Fibroblast of skin of left biceps (primary cell): ENCODE measurements at places on chromosomes 16 and 17.

DNA sequence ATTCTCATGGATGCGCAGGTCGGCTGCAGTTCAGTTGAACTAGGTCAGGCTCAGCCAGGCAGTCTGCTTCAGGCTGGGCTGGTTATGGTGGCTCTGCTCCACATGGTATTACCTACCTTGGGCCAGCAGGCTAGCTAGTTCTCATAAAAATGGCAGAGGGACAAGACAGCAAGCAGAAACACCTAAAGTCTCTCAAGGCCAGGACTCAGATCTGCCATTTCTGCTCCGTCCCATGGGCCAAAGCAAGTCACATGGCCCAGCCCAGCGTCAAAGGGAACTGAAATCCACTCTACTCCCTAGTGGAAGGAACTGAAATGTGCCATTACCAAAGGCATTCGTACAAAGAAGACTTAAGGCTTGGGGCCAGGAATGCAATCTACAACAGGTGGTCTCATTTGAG is 160.0 kb downstream of the TMEM132E start:
- DNase-seq, result no peak

GRCh38 chr16:85321509-85322271 is 209.4 kb upstream of the CIBAR2 start:
- DNase-seq, result no peak

DNA sequence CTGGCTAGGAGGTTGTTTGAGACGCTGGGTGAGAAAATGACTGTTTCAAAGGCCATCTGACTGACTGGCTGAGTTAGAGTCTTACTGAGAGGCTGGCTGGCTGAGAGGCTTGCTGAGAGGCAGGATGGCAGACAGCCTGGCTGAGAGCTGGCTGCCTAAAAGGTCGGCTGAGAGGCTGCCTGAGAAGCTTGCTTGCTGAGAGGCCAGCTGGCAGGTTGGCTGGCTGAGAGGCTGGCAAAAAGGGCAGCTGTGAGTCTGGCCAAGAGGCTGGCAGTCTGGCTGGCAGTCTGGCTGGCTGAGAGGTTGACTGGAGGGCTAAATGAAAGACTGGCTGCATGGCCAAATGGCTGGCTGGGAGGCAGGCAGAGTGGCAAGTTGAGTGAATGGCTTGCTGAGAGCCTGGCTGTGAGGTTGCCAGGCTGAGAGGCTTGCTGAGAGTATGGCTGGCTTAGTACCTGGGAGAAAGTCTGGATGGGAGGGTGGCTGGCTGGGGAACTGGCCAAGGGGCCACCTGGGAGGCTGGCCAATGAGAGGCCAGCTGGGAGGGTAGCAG is 35.3 kb upstream of the ACSM2B start:
- no peak for DNase-seq

DNA sequence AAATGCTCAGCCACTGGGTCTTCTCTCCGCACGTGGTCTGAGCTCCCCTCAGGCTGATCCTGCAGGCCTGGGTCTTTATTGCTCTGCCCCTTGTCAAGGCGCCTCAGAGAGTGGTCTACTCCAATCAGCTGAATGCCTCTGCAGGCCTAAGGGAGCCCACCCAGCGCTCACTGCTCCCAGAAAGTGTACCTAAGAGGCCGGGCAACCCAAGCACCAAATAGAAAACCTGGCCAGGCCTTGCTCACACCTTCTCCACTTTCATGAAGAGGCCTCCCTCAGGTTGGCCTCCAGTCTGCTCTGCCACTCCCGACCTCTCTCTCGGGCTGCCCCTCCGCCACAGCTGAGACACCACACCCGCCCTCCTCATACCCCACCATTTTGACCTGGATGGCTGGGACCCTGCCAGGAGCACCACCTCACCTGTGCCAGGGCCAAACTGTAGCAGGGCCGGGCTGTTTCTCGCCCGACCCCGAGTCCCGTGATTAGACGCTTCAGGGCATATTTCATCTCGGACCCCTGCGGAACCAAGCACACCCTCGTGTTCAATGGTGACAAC is 665 bp downstream of the MYBBP1A start:
- no peak for DNase-seq

DNA sequence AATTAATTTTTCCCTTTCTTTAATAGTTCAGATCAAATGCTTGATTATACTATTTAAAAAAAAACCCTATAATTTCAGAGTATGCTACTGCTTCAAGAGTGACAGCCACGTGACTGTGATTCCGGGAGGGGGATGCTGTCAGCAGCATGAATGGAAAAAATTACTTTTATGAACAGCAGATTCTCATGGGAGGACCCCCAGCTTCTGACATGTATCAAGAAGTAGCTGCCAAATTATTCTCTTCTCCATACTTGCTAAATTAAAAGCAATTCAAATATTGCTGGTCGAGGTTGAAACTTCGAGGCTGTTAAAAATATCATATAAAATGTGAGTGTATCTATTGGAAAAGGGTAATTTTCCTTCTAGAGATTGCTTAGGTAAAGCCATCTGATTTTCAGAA is 95.0 kb downstream of the HS3ST4 start:
- DNase-seq, result no peak

DNA sequence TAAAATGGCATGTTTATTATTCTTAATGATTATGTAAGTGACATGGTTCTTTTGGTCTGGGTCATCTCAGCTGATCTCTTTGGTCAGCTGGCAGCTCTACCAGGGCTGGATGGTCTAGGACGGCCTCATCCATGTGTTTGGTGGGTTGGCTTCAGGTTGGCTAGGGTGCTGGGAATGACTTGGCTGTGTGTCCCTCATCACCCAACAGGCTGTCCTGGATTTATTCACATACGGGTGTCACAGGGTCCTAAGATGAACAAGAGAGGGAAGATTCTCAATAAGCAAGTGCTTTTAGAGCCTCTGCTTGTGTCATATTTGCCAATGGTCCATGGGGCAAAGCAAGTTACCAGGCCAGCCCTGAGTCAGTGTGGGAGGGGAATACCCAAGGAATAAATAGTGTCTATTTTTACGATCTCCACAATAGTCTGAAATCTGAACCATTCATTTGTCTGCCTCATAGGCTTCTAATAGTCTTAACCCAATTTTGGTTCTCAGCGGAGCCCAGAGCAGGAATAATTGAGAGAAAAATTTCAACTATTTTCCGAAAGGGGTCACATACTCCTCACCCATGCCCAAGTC is 157.5 kb downstream of the HS3ST2 start:
- no peak for DNase-seq

- DNase-seq, result no peak
These were observed 66.7 kb downstream of the C16orf95 start for GRCh38 chr16:87250431-87250960.

- no peak for DNase-seq
These were observed 235.7 kb downstream of the CHD9NB start for GRCh38 chr16:52816993-52817392.

DNA sequence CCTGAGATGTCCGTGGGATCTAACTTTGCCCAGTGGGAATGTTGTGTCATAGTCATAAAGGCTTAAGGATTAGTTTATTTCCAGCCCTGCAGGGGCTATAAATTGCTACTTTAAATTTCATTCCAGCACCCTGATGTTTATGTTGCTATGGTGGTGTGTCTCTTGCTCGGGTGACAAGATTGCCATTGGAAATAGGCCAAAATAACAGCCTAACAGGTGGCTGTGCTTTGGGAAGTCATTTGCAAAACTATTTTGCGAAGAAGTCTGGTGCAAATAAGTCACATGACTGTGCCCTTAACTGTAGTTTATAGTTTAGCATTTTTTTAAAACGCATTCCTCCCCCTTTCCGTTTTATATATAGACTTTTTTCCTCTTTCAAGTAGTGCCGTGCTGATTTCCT is 23.1 kb downstream of the PITPNC1 start:
- no peak for DNase-seq

DNA sequence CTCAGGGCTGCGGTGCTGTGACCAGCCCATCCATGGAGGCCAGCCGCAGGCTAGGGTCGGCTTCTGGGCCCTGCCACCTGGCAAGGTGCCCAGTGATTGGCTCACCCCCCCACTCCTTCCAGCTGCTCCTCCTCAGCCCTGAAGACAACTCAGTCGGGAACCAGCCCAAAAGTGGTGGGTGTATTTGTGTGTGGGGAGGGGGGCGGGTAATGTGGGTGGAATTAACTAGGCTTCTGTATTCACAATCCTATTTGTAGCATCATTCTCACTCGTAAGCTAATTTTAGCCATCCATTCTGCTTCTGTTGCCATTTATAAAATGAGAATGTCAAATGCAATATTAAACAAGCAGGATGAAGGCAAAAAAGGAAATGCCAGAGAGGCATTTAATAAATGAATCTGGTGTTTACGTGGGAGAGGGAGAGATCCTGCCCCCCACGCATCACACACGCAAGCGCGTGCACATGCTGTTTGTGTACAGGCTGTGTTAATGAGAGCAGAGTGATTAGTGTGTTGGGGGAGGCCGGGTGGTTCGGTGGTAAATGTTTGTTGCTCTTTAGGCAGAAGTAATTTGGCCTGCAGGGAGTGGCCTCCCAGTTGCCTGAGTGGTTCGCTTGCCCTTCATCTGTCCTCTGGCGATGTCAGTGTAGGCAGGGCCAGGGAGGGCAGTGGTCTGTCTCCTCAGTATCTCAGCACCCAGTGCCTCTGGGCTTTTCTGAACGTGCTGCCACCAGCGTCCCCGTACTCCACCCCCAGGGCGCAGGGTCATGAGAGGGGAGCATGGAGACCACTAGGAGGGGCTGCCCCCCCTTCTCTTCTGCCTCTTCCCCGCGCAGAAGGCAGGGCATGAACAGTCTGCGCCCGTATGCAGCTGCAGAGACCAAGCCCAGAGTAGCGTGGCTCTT is 140.1 kb downstream of the CCDC182 start:
- no peak for DNase-seq

DNA sequence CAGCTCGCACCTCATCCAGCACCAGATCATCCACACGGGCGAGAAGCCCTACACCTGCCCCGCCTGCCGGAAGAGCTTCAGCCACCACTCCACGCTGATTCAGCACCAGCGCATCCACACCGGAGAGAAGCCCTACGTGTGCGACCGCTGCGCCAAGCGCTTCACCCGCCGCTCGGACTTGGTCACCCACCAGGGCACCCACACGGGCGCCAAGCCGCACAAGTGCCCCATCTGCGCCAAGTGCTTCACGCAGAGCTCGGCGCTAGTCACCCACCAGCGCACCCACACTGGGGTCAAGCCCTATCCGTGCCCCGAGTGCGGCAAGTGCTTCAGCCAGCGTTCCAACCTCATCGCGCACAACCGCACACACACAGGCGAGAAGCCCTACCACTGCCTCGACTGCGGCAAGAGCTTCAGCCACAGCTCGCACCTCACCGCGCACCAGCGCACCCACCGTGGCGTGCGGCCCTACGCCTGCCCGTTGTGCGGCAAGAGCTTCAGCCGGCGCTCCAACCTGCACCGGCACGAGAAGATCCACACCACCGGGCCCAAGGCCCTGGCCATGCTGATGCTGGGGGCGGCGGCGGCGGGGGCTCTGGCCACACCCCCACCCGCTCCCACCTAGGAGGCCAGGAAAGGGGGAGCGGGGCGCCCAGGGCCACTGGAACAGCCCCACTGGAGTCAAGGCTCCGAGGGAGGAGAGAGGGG is 7.5 kb downstream of the ZNF205 start:
- DNase-seq, result no peak

DNA sequence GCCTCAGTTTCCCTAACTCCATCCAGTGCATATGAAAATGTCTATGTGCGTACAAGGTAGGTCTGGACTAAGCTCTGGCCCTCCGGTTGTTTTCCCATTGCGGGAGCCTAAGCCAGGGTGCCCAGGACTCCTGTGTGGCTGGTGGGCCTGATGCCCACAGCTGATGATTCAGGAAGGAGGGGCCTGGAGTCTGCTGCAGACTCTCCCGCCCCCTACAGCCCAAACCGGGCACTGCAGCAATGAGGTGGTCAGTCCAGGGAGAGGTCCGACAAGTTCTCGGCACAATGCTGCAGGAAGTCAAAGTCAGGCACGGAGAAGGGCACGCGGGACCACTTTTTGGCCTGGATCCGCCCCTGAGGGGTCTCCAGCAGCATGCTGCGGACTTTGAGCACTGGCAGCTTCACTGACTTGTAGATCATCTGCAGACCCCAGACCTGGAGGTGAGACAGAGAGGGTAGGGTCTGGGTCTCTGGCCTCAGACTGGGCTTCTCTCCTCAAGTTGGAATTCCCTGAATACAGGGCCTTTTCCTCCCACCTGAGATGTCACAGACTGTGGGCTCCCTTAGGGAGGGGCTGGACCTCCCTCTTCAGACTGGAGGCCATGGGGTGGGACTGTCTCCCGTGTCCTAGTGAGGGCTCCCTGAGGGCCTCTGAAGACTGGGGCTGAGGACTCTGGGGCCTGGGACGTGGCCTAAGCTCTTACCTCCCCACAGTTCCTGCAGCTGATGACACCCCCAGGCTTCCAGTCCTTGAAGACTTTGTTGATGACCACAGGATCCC is 3.4 kb upstream of the ZNF385C start:
- no peak for DNase-seq

GRCh38 chr17:81300586-81301155 is 5.6 kb upstream of the SLC38A10 start:
- no peak for DNase-seq

DNA sequence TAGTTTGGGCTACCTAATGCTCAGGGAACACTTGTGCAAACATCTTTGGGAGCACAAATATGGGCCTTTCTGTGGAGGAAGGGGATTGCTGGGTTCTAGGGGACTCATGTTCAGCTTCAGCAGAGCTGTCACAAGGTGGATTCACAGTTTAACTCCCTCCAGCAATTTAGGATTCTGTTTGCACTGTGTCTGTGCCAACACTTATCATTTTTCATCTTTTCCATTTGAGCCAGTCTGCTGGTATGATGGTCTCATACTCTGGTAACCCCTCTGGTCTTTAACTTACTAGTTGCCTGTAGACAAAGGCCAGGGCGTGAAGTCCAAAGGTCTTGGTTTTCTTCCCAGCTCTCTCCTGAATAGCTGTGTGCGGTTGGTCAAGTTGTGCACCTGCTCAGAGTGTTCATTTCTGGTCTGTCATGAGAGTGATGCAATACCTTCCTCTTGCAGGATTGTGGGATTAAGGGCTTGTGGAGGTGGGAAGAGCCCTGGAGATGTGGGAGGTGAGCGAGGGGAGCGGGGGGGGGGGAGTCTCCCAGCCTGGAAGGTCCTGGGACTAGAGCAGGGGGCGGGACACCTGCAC is 152.6 kb downstream of the CMIP start:
- no peak for DNase-seq

DNA sequence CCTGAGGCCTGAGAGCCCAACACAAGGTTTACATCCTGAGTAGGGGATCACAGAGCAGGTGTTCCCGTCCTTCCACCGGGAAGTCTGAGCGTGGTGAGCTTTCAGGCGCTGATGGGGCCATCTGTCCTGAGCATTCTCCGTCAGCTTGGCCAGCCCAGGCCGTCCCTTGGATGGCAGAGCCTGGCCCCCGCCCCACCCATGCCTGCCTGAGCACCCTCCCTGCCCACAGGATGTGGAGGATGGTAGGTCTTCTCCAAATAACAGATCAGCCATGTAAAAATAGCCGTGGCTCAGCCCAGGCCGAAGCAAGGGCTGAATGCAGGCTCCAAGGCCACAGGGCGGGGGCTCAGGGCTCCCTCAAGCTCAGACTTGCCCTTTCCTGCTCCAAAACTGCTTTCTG is 20.2 kb downstream of the SPNS2 start:
- no peak for DNase-seq

- no peak for DNase-seq
These were observed at the start of gene SLC7A6 for GRCh38 chr16:68264128-68265077. TSS of gene SLC7A6 (plus strand) at chr16:68264526. CDS start at chr16:68274727, 10,201 bp downstream.
